ENCODE measurements at places on chromosomes 4 and X.

DNA sequence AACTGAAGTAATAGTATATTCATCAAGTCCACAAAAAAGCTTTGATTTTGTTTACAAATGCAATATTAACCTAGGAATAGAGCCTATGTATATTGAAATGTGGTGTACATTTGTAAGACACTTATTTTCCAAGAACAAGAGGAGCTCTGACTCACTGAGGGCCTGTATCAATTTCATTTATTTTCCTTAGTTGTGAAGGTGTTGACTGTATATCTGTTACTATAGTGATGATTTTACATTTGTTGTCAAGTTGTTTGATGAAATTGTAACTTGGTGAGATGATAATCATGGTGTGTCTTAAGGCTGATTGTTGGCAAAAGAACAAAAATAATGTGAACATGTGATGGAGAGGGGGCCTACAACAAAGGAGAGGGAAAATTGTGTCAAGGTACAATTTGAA is 274.9 kb upstream of the TEX13A start:
- DNase-seq, result no peak

- DNase-seq, result no peak
These were observed 61.5 kb upstream of the CLCN4 start for GRCh38 chrX:10095246-10095645.

DNA sequence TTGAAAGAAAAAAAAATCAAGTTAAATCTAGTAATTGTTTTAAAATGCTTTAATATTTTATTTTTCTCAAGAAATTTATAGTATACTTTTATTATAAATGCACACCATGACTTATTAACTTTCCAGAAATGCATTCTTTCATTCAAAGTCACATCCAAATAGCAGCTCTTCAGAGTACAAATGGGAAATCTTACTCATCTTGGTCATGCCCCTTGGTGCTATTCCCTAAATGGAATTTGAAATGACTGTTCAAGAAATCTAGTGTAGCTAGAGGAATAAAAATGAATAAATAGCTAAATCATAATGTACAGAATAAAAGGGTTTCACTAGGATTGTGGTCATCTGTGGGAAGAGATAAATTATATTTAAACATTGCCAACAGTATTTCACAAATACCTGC is 1139.7 kb downstream of the PCDH18 start:
- no peak for DNase-seq

- DNase-seq, result no peak
These were observed 5.8 kb downstream of the ATG4A start for GRCh38 chrX:108097380-108097779.

DNA sequence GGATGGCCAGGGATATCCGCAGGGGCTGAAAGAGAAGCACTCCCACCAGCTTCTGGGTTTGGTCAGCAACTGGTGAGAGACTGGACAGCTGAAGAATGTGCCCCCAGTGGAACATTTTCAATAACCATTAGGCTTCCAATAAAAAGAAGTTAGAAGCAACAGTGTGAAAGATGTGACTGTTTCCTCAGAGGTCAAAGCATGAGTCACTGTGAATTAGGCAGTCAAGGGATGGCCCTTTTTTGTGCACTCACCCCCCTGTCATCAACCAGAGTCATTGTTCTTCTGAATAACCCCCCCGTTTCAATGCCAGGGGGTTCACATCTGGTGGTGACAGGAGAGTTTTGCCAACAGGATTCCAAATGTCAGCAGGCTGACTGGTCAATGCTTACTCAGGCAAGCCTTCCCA is 74.6 kb upstream of the SH3RF1 start:
- DNase-seq, result peak; percentile 63

- DNase-seq, result no peak
These were observed 751 bp upstream of the RGS12 start for GRCh38 chr4:3291969-3292570.

GRCh38 chrX:16137416-16138107 is 14.2 kb downstream of the GRPR start:
- DNase-seq, result no peak

- DNase-seq, result no peak
These were observed 252.6 kb downstream of the PAPSS1 start for GRCh38 chr4:107467461-107467860.

GRCh38 chr4:100022792-100023222 is 72.7 kb upstream of the H2AZ1 start:
- no peak for DNase-seq

- no peak for DNase-seq
These were observed 64.4 kb downstream of the DLG3 start for GRCh38 chrX:70509078-70509477.

DNA sequence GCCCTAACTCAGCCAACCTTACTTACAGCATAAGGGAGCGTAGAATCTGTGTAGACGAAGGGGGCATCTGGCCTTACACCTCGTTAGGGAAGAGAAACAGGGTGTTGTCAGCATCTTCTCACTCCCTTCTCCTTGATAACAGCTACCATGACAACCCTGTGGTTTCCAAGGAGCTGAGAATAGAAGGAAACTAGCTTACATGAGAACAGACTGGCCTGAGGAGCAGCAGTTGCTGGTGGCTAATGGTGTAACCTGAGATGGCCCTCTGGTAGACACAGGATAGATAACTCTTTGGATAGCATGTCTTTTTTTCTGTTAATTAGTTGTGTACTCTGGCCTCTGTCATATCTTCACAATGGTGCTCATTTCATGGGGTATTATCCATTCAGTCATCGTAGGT is 14.6 kb downstream of the PLP1 start:
- no peak for DNase-seq

DNA sequence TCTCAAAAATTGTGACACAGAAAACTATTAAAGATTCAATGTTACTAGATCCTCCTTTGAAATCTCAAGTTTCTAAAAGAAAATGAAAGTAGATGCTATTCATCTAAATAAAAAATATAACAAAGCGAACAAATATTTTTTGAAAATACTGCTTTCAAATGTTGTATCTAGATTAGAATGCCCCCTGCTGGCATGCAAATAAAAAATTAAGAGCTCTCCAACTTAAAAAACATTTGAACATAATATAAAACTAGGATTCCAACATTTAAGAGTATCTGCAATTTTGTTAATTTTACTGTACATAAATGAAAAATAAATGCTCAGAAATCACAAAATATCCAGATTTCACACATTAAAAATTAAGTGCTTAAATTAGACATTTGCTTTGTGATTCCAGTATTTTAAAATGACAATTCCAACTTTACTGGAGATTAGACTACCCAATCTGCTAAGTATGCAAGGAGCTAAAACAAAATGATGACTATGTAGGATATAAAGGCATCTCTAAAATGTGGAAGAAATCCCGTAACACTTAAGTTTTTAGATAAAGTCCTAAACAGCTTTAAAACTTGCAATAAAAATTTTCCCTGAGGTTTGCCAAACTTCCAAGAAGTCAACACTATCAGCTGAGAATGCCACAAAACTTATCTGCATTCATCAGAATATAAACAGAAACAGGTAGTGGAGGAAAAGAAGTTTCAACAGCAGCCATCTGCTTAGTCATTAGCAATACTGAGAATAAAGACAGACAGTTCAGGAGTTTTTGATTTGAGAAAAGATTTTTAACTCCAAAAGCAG is 32.7 kb downstream of the DHX15 start:
- DNase-seq, result no peak

DNA sequence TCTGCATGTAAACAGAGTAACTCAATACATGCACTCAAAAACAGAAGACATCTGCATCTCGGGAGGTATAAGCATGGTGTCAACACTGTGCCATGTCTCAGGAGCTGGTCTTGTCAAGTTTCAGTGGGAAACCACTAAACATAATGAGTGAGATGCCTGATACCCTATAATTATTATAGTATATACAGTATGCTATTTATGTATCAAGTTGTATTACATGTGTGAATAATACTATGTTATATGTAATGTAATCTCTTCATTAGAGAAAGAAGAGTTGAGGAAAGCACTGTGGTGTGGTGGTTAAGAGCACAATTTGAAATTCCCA is 2.5 kb downstream of the PPBP start:
- no peak for DNase-seq

DNA sequence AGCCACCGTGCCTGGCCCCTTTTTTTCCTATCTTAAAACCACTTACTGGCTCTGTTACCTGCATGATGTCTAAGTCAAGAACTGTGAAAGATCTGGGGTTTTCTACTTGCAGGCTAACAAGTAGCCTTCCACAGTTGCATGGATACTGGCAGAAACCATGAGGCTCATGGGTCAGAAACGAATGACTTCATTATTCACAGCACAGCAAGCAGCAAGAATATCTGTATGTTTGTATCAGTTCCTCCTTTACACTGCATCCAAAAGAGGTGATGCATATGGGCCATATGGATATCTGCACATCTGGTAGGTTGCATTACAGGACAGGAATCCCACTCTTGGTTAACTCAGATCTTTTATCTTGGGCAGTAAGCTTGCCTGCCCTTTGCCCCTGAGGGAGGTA is 154.9 kb upstream of the NUDT6 start:
- DNase-seq, result no peak

- no peak for DNase-seq
These were observed 176.0 kb downstream of the BMPR1B start for GRCh38 chr4:94933799-94934198.

DNA sequence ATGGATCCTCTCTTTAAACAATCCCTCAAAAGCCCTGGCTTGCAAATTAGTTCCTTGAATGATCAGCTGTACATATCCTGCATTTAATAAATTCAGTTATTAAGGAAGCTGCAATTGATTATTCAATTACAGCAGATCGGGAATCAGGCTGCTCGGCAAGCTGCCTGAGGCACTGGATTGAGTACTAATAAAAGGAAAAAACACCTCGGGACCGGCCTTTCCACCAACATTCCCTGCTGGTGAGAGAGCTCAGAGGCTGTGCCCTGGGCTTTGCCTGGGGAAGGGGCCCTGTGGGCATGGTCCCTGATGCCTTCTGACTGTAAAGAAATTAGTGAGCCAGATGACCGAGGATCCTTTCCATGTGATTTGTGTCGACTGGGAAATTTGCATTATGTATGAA is 69.2 kb downstream of the SORCS2 start:
- no peak for DNase-seq

DNA sequence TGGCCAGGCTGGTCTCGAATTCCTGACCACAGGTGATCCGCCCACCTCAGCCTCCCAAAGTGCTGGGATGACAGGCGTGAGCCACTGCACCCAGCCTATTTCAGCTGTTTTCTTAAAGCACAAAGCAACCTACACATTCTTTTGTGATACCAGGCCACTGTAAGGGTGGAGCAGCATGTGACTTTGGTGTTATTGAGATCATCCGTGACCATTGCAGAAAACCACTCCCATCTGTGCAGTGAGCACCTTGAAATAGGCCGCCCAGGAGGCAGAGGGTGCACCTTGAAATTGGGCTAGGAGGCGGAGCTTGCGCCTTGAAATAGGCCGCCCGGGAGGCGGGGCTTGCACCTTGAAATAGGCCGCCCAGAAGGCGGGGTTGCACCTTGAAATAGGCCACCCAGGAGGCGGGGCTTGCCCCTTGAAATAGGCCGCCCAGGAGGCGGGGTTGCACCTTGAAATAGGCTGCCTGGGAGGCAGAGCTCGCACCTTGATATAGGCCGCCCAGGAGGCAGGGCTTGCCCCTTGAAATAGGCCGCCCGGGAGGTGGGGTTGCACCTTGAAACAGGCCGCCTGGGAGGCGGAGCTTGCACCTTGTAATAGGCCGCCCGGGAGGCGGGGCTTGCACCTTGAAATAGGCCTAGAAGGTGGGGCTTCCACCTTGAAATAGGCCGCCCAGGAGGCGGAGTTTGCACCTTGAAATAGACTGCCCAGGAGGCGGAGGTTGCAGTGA is 9.0 kb upstream of the SLC25A6 start:
- DNase-seq, result no peak

GRCh38 chr4:76301068-76301774 is 5.3 kb upstream of the STBD1 start:
- peak; percentile 61 for DNase-seq

DNA sequence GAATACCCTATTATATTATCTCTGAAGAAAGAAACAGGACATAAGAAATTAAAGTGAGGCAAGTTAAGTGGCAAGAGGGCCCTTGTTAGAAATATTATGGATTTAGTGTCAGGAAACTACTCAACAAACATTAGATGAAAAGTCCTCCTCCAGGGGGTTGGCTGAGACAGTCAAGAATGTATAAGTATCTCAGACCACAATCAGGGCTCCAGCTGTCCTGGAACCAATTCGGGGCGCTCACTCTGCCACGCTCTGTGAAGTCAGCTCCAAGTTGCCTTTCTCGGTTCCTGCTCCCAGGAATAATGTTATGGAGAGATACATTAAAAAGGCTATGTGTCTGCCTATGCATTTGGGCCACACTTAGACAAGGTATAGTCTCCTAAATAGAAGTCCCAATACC is 73.3 kb downstream of the RASGEF1B start:
- DNase-seq, result no peak

DNA sequence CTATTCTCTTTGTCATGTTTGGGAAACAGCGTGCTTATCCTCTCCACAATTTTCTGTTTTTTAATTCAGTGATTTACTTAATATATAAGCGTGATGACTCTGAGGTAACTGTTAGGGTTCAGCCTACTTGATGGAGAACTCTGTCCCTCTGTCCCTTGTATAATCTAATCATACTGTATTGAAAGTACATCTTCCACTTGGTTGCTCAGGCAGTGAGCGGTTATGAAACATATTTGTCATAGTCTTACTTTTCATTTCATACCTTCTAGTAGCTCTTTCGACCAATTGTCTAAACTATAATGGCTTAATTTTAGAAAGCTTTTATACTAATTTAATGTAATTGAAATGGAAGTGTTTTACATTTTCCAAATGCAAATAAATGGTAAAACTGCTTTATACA is 469.0 kb downstream of the TLL1 start:
- no peak for DNase-seq

GRCh38 chr4:89000382-89000781 is 56.6 kb downstream of the FAM13A start:
- DNase-seq, result no peak

DNA sequence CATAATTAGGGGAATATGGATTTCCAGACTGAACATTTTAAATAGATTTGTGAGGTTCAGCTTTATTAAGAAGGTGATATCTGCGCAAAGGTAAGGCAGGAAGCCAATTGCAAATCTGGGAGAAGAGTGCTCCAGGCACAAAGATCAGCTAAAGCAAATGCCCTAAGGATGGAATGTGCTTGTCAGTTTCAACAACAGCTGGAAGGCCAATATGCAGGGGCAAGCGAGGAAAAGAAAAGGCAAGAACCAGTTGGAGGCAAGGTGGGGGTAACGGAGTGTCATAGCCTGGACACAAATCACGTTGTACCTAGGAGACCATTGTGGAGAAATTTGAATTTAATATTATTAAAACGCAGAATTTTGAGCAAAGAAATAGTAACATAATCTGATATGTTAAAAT is 1710.3 kb upstream of the PCDH7 start:
- DNase-seq, result no peak

DNA sequence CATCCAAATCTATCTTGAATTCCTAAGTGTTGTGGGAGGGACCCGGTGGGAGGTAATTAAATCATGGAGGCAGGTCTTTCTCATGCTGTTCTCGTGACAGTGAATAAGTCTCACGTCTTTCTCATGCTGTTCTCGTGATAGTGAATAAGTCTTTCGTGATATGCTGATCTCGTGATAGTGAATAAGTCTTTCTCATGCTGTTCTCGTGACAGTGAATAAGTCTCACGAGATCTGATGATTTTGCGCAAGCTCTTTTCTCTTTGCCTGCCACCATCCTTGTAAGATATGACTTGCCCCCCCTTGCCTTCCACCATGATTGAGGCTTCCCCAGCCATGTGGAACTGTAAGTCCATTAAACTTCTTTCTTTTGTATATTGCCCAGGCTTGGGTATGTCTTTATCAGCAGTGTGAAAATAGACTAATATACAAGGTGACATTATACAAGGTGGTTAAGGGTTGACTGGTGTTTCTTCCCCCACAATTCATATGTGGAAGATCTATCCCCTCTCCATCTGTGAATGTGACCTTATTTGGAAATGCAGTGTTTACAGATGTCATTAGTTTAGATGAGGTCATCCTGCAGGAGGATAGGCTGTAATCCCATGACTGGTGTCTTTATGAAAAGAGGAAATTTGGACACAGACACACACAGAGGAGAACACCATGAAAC is 27.6 kb downstream of the ARSD start:
- no peak for DNase-seq
